ENCODE measurements at places on chromosomes 2 and 18. TPM values are rescaled to one million over a fixed set of nuclear protein-coding genes. Genes with fewer than 3 reads are reported as not detected.

GRCh38 chr18:59423259-59423658, 64.2 kb upstream of the LMAN1 start:
- H3K27me3 ChIP-seq = no peaks in the 10 kb centered on the region
- no peaks in the 10 kb centered on the region for H3K36me3 ChIP-seq
- H3K4me1 ChIP-seq = no peaks in the 10 kb centered on the region
- H3K4me3 ChIP-seq = no peak overlapping the region

DNA sequence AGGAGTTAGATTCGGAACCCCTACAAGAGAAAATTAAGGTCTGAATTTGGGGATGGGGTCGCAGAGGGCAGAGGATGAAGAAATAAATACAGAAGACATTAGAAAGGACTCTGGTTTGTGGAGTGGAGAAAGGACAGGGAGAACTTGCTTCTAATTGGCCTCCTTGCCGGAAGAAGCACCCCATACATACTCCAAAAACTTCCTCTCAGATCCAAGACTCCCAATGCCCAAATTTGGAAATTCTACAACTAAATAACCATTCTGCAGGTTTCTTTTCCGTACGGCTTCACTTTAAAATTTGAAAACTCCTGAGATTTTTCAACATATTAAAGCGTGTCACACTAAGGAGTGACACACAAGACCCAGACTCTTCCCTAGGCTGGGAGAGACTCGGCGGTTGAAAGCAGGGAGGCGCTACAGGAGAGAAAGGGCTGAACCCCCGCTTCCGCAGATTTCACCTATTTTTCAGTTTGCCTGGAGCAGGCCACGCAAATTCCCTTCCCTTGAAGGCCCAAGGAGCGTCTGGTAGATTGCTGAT, 478 bp downstream of the CLHC1 start:
- peak overlapping the region; percentile 77 for H3K4me3 ChIP-seq
- peak overlapping the region; percentile 100 for H3K27ac ChIP-seq
- H3K36me3 ChIP-seq = peaks cover 34% of the 10 kb centered on the region
- peaks cover 31% of the 10 kb centered on the region for H3K4me1 ChIP-seq
- no peak for DNase-seq

GRCh38 chr2:203819434-203820133, 48.0 kb upstream of the CTLA4 start:
- no peak for DNase-seq
- H3K4me3 ChIP-seq = no peak overlapping the region
- H3K27me3 ChIP-seq = no peaks in the 10 kb centered on the region

DNA sequence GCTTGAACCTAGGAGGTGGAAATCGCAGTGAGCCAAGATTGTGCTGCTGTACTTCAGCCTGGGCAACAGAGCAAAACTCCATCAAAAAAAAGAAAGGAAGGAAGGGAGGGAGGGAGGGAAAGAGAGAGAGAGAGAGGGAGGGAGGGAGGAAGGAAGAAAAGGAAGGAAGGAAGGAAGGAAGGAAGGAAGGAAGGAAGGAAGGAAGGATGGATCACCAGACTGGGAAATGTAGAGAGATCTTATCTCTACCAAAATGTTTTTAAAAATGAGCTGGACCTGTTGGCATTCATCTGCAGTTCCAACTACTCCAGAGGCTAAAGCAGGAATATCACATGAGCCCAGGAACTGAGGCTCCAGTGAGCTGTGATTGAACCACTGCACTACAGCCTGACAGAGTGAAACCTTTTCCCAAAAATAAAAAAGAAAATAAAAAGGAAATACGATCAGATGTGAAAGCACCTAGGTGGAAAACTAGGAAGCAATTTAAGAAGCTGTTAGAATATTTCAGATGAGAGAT, 239.4 kb downstream of the CDH7 start:
- no peaks in the 10 kb centered on the region for H3K4me1 ChIP-seq
- no peak for DNase-seq
- no peaks in the 10 kb centered on the region for H3K27me3 ChIP-seq
- H3K27ac ChIP-seq = no peak overlapping the region
- no peak overlapping the region for H3K4me3 ChIP-seq
- H3K36me3 ChIP-seq = no peaks in the 10 kb centered on the region

- H3K27me3 ChIP-seq = no peaks in the 10 kb centered on the region
- no peaks in the 10 kb centered on the region for H3K36me3 ChIP-seq
- H3K27ac ChIP-seq = no peak overlapping the region
- no peak for DNase-seq
- H3K4me3 ChIP-seq = no peak overlapping the region
- no peaks in the 10 kb centered on the region for H3K4me1 ChIP-seq
Measured at GRCh38 chr18:987325-988186, 82.9 kb downstream of the ADCYAP1 start.

DNA sequence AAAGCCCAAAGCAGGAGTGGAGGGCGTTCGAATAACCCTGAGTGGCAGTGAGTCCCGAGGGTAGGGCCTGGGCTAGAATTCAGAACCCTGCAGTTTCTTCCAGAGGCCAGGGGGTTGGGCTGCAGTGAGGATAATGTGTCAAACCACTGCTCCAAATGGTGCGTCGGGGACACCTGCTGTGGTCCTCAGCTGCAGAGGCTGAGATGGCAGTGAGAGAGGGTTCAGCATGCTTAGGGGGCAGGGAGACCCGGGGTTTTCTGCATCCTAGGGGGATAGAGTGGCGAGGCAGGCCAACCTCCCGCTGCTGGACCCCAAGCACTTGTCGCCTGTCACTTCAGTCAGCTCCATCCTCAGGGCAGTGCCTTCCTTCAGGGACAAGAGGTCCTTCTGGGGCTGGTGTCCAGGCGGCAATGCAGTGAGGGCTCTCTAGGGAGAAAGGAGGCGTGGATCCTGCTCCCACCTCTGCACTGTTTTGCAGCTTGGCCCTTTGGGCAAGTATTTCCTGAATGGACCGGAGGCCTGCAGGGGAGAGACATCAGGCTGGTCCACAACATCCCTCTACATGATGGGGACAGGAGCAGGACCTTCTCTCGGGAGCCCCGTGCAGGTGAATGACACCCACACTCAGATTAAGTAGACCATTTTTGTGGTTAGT, 8.4 kb upstream of the NTSR2 start:
- H3K36me3 ChIP-seq = no peaks in the 10 kb centered on the region
- H3K27me3 ChIP-seq = peaks cover 7% of the 10 kb centered on the region
- H3K4me1 ChIP-seq = no peaks in the 10 kb centered on the region
- DNase-seq = no peak

GRCh38 chr18:73952296-73952946, 195.2 kb downstream of the FBXO15 start:
- no peaks in the 10 kb centered on the region for H3K4me1 ChIP-seq
- H3K36me3 ChIP-seq = no peaks in the 10 kb centered on the region
- H3K27ac ChIP-seq = no peak overlapping the region
- no peak for DNase-seq

GRCh38 chr2:68733365-68733764, 1.2 kb upstream of the ARHGAP25 start:
- peaks cover 36% of the 10 kb centered on the region for H3K4me1 ChIP-seq
- no peak for DNase-seq
- no peak overlapping the region for H3K4me3 ChIP-seq
- no peaks in the 10 kb centered on the region for H3K36me3 ChIP-seq
- H3K27me3 ChIP-seq = no peaks in the 10 kb centered on the region
- peak overlapping the region; percentile 81 for H3K27ac ChIP-seq

- H3K27ac ChIP-seq = no peak within 1 kb of the TSS
- H3K27me3 ChIP-seq = peaks cover 1% of the 10 kb centered on the region
- H3K36me3 ChIP-seq = no peaks in the 10 kb centered on the region
- DNase-seq = no peak
- H3K4me1 ChIP-seq = no peaks in the 10 kb centered on the region
- H3K4me3 ChIP-seq = no peak within 1 kb of the TSS
Measured at GRCh38 chr18:63907664-63908063, at the start of gene SERPINB10. TSS of gene SERPINB10 (plus strand) at chr18:63907958. CDS start at chr18:63915511, 7,553 bp downstream.

The C1QL2 gene
- total RNA-seq = not detected

The C2orf78 gene
- total RNA-seq = not detected

The CAPN14 gene
- total RNA-seq = 0.20 TPM

The IL1RL1 gene
- total RNA-seq = not detected

The TRIM43B gene
- not detected for total RNA-seq

The GULP1 gene
- total RNA-seq = not detected

The CTAGE1 gene
- not detected for total RNA-seq

Data from CD4-positive, alpha-beta T cell (primary cell).